ENCODE measurements at places on chromosomes 5 and 9. TPM values are rescaled to one million over a fixed set of nuclear protein-coding genes. Genes with fewer than 3 reads are reported as not detected.
A peak's percentile ranks its signal among the peaks of the same experiment; 100 is the strongest.

DNA sequence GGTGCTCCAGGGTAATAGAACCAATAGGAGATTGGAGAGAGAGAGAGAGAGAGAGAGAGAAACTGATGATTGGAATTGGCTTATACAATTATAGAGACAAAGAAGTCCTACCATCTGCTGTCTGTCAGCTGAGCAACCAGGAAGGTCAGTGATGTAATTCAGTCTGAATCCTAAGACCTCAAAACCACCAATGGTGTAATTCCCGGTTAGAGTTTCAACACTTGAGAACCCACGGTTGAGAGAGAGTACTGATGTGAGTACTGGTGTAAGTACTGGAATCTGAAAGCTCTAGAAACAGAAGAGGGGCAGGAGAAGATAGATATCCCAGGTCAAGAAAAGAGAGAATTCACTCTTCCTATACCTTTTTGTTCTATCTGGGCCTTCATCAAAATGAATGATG is 775.8 kb downstream of the EFNA5 start:
- no peak for DNase-seq
- no peak overlapping the region for H3K4me3 ChIP-seq
- no peak overlapping the region for H3K27ac ChIP-seq
- H3K36me3 ChIP-seq: no peaks in the 10 kb centered on the region
- H3K4me1 ChIP-seq: no peaks in the 10 kb centered on the region

GRCh38 chr5:41885286-41885685 is 15.1 kb upstream of the OXCT1 start:
- DNase-seq: no peak
- no peaks in the 10 kb centered on the region for H3K36me3 ChIP-seq

DNA sequence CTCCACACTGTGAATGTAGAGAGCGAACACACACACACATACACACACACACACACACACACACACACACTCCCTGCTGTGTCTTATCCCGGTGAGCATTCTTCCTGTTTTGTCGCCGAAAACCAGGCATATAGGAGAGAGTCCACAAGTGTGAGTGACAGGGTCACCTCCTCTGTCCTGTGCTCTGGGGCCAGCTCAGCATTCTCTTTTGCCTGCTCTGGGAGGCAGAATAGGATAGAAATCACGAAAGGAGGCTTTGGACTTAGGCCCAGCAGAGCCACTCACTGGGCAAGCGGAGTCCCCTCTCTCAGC is 3.0 kb downstream of the LAMC3 start:
- H3K36me3 ChIP-seq: no peaks in the 10 kb centered on the region
- H3K4me1 ChIP-seq: peaks cover 3% of the 10 kb centered on the region
- no peak for DNase-seq
- no peak overlapping the region for H3K4me3 ChIP-seq

Gene NIPSNAP3A
- 2.6 TPM for total RNA-seq

GRCh38 chr9:124218438-124218982 is 39.2 kb upstream of the NEK6 start:
- H3K36me3 ChIP-seq: no peaks in the 10 kb centered on the region
- H3K4me3 ChIP-seq: no peak overlapping the region
- peak overlapping the region; percentile 55 for H3K27ac ChIP-seq

GRCh38 chr5:57302164-57302563 is 128.3 kb downstream of the GPBP1 start:
- H3K27me3 ChIP-seq: no peaks in the 10 kb centered on the region
- H3K4me1 ChIP-seq: peaks cover 10% of the 10 kb centered on the region
- H3K36me3 ChIP-seq: no peaks in the 10 kb centered on the region

Gene PCDHB14
- total RNA-seq: 2.6 TPM

GRCh38 chr5:157241483-157241882 is 24.4 kb upstream of the CYFIP2 start:
- no peak for DNase-seq
- H3K27ac ChIP-seq: no peak overlapping the region
- H3K27me3 ChIP-seq: no peaks in the 10 kb centered on the region
- H3K4me1 ChIP-seq: no peaks in the 10 kb centered on the region
- H3K36me3 ChIP-seq: no peaks in the 10 kb centered on the region

DNA sequence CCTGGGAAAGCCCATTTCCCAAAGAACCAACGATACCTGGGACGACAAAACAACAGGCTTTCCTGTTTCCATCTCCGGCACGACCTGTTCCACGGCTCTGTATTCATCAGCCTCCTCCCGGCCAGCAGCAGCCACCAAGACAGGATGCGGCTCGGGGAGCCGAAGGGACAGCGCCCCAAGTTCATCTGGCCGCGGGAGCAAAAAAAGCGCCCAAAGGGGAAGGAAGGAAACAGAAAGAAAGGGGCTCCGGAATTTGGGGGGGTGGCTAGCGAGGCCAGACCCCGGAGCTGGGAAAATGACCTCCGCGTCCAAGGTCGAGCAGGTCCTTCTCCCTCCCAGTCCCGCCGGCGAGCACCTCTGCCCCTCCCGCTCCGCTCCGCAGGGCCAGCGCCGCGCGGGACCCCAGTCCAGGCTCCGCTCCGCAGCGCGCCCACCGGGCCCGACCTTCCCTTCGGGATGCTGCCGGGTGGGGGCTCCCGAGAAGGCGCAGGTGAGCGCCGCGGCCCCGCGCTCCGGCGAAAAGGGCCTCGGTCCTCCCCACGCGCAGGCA is 608 bp downstream of the ELOVL7 start:
- no peaks in the 10 kb centered on the region for H3K36me3 ChIP-seq
- H3K4me1 ChIP-seq: peaks cover 12% of the 10 kb centered on the region
- peaks cover 41% of the 10 kb centered on the region for H3K27me3 ChIP-seq
- peak overlapping the region; percentile 98 for H3K4me3 ChIP-seq
- DNase-seq: peak; percentile 28

- no peaks in the 10 kb centered on the region for H3K36me3 ChIP-seq
- H3K4me1 ChIP-seq: peaks cover 5% of the 10 kb centered on the region
- H3K27me3 ChIP-seq: no peaks in the 10 kb centered on the region
- no peak overlapping the region for H3K27ac ChIP-seq
- no peak overlapping the region for H3K4me3 ChIP-seq
Observed at GRCh38 chr9:77896269-77896937, 135.2 kb downstream of the GNAQ start.

Gene SHB
- total RNA-seq: 11.9 TPM

- H3K36me3 ChIP-seq: no peaks in the 10 kb centered on the region
- H3K4me3 ChIP-seq: no peak overlapping the region
- peak overlapping the region; percentile 78 for H3K27ac ChIP-seq
- peaks cover 5% of the 10 kb centered on the region for H3K4me1 ChIP-seq
Observed at GRCh38 chr9:133855371-133855770, 117.2 kb upstream of the SARDH start.

GRCh38 chr5:77900691-77901090 is 124.6 kb upstream of the TBCA start:
- H3K36me3 ChIP-seq: no peaks in the 10 kb centered on the region
- H3K4me3 ChIP-seq: no peak overlapping the region
- no peaks in the 10 kb centered on the region for H3K4me1 ChIP-seq
- no peaks in the 10 kb centered on the region for H3K27me3 ChIP-seq

Gene BNIP1
- 6.0 TPM for total RNA-seq

Gene PCA3
- total RNA-seq: not detected
